Ecto neural progenitor cell (in vitro differentiated cells): ENCODE measurements at places on chromosomes 12 and 14.

DNA sequence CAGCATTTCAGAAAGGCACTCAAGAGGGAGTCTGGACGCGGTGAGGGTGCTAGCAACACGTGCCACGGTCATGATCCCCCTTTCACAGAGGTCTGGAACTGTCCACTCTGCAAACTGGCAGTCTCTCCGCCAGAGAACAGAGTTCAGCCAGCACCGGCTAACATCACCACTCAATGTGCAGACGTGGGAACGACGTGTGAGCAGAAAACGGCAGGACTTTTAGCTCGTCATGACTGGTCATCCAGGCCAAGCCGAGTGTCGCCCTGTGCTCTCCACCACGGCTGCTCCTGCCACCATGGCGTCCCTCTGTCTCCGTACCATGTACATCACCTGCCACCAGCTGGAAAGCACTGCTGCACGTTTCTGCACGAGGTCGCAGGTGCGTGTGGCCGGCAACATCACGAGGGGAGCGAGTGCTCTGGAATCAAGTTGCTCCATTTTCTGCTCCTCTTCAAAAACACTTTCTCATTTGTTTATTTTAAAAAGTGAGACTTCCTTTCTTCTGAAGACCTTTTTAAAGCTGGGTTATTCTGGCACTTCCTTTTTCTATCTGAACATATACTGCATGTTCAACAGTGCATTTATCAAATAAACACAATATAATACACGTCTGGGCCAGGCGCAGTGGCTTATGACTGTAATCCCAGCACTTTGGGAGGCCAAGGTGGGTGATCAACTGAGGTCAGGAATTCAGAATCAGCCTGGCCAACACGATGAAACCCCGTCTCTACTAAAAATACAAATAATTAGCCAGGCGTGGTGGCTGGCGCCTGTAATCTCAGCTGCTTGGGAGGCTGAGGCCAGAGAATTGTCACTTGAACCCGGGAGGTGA is 28.0 kb downstream of the SLC15A4 start:
- DNase-seq: no peak

DNA sequence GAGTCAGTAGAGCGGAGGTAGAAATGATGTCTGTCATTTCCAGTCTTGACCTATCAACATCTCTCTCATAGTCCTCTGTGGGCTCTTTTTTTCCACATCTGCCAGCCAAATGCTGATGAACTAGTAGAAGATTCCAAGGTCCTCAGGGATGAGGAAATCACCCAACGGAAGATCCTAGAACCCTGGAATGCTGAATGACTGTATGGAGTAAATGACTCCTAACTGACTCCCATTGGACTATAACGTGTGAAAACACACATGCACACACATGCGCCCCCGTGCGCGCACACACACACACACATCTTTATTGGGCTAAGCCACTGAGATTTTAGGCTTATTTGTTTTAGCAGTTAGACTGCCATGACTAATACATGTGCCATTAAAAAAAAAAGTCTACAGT is 159.2 kb downstream of the MYRFL start:
- no peak for DNase-seq

DNA sequence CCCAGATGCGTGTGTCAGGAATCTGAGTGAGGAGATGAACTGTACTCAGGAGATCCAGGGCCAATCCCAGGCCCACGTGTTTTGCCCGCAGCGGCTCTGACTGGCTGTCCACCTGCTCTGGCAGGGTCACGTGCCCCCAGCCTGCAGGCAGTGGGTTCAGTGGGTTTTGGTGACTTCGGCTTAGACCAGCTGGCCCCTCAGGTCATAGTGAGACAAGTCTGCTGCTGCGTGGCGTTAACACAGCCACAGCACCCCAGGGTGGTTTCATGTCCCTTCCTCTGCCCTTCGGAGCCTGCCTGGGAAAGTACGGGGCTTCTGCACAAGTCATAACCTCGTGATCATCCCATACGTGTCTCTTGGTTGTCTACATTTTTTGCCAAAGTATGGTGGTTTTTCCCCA is 2.6 kb downstream of the FBRSL1 start:
- DNase-seq: no peak

DNA sequence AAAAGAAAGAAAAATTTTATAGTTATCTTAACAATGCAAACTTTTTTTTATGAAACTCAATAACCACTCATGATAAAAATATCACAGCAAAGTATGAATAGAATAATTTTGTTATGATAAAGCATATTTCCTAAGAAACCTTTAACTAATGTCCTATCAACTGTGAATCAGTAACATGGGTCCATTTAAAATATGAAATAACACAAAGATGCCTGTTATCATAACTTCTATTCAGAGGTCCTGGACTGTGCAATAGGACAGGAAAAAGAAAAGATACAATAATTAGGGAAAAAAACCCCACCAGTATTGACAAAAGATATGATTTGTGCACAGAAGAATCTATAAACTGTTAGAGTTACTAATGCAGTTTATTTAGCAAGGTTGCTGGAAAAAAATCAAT is 245.4 kb downstream of the FOXN3 start:
- DNase-seq: no peak

GRCh38 chr12:92854344-92854743 is 74.8 kb downstream of the EEA1 start:
- no peak for DNase-seq

- DNase-seq: no peak
Observed at GRCh38 chr14:88424573-88424972, 39.1 kb downstream of the SPATA7 start.

- no peak for DNase-seq
Observed at GRCh38 chr12:109925185-109925840, 25.2 kb downstream of the TCHP start.

GRCh38 chr12:38399711-38400206 is 83.2 kb downstream of the ALG10B start:
- DNase-seq: no peak

- DNase-seq: no peak
Observed at GRCh38 chr14:66174453-66174891, 311.7 kb upstream of the CCDC196 start.

DNA sequence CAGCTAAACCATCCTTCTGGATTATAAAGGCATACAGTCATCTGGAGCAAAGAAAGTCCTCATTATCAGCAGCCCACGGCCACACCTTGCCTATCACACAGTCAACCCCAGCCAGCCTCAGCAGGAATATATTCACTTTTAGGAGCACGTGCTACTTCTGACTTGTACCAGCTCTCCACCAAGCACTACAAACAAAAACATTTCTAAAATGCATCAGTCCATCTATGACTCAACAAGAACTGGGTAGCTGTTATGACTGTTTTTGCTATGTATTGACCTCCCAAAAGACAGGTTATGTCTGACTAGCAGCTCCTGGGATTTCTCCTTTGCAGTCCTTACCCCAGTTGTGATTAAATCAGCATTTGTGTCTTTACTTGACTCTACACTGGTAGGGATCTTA is 31.2 kb downstream of the NUAK1 start:
- DNase-seq: no peak

GRCh38 chr12:22729431-22729956 is 104.5 kb downstream of the ETNK1 start:
- no peak for DNase-seq

GRCh38 chr14:90278199-90279175 is 22.1 kb downstream of the PSMC1 start:
- DNase-seq: no peak

DNA sequence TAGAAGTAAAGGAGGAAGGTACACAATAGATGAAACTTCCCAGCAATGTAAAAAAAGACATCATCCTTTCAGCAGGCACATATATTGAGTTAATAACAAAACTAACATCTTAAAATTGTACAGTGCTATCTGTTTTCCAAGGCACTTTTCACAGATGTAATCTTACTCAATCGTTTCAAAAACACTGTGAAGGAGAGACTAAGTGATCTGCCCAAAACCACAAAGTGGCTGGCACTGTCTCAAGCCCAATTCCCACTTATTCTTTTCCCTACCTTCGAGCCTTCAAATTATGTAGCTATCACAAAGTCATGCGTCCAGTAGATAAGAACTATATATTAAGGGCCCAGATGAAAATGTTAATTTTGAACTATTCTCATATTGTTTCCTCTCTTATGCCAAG is 193.6 kb upstream of the RASSF8 start:
- no peak for DNase-seq

DNA sequence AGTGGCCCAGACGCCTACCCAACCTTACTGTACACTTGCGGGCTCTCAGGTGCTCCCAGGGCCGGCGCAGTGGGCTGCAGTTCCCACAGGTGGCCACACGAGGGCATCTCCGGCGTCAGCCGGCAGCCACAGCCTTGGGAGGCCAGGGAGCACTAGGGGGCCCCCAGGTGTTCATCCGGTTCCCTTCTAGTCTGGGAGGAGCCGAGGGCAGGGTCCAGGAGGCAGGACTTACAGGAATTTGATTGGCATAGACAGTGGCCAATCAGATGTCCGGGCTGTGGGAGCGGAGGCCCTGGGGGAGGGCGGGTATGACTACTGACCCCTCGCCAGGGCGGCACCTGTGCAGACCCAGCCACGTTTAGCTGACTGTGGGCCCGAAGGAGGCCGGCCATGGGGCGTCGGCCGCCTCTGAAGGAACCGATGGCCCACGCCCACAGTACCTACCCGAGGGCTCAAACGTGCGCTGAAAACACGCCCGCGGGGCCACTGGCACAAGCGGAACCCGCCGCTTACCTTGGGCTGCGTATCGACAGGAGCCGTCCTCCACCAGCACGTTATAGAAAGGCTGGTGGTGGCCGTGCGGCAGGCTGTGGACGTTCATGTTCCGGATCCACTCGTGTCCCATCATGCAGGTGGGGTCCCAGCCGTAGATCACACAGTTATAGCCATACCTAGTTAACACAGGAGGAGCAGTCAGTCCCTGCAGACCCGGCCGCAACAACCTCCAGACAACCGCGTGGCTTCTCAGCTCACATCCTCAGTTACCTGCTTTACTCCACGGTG is 34.8 kb downstream of the FBXO21 start:
- DNase-seq: peak; percentile 92

GRCh38 chr12:8482571-8483061 is 26.9 kb downstream of the CLEC6A start:
- no peak for DNase-seq

DNA sequence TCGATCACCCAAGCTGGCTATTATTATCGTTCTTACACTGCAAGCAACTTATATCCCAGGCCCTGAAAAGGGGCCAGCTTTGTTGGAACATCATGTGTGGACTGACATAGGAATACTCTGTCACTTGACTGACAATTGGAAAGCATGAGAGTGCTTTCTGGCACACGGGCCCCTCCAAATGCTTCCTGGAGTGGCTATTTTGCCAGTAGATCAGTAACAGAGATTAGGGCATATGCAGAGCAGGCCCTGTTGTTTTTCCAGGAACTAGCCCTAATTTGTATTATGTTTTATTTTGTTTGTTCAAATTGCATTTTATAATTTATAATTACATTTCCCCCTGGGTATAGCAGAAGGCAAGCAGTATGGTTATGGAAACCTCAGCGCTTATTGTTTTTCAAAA is 170.1 kb upstream of the FRMD6 start:
- DNase-seq: no peak

- DNase-seq: no peak
Observed at GRCh38 chr14:32364941-32365340, 35.8 kb downstream of the AKAP6 start.

- no peak for DNase-seq
Observed at GRCh38 chr12:46492471-46493085, 120.0 kb upstream of the SLC38A2 start.

DNA sequence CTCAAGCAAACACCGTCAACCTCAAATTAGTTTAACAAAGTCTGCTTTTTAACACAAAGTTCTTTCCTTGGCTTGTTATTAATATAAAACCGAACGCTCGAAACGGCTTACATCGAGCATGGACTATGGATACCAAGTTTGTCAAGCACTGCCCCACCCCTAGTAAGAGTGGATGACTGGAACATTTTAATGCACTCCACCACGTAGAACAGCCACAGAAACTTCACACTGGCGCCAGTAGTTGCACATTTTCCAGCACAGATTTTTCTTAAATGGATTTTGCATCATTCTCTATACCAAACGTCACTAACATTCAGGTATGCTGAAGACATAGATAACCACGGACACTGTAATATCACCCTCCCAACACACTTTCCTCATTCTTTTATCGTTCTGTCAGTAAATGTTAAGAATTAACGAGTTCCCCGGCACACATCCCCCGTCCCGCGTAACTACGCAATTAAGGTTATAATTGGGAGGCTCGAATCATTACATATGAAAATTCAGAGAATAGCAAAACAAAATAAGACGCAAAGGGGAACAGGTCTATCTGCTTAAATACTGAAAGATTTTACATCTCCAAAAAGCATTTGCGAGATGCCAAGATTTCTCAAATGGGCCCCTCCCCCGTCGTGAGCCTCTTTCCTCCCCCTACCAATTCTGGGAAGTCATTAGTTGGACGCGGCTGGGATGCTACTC is 990 bp downstream of the FERMT2 start:
- DNase-seq: no peak

DNA sequence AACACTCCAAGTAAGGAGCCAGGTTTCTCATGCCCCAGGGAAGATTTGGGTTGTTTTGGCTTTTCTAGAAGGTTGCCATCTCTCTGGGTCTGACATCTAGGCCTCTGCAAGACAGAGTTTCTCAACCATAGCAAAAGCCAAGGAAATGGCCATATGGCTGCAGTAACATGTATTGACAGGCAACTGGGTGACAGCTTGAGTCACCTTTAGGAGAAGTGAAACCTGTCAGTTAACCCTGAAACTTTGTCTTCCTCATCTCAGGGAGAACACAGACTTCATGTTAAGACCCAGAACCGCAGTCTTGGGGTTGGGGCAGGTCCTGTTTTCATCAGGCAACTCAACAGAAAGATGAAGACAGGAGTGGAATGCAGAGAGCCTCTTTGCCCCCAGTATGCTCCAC is 46.0 kb upstream of the PLBD1 start:
- DNase-seq: no peak

GRCh38 chr12:72074956-72075355 is 136.3 kb downstream of the TPH2 start:
- no peak for DNase-seq

GRCh38 chr14:52023518-52023917 is 34.2 kb downstream of the RTRAF start:
- DNase-seq: no peak

DNA sequence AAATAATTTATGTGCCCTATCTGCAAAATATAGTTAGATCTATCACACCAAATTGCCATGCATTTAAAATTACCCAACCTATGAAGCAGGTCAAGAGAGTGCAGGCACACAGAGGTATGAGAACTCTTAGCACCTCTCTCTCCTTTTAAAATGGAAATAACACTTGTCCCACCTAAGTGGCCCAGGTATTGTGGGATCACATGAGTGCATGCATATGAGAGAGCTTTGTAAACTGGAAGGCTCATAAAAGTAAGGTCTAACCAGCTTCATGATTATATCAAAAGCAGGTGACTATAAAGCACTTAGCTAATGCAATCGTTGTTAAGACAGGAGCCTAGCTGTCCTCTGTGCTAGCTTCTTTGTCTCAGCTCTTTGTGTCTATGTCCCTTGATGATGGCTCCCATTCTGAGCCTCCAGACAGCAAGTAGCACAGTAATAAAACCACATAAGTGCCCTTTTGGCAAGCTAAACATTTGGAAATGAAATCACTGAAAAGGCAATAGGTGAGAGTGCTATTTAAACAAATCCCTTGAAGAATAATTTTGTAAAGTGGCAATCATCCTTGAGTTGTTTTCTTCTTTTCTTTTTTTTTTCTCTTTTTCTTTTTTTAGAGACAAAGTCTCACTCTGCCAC is 219.0 kb downstream of the NTF3 start:
- no peak for DNase-seq
